Activated T-helper 1 cell treated with Interleukin-2 at 50 U/mL for 16 hours (primary cell): ENCODE measurements at places on chromosomes 1 and 21.

DNA sequence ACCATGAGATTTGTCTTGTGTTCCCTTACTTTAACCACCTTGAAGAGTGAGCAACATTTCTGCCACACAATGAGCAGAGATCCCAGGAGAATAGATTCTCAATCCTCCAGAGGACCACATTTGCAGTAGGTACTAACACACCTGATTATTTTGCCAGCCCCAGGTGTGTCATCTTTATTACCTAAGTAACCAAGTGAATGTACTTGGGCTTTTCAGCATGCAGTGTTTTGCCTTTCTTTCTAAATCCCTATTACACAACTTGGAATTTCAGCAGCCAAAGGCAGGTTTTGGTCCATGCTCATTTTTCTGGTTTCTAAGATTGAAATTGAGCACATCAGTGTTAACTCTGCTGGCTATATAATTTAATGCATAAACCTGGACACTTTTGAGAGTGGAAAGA, 43.2 kb upstream of the ST6GALNAC5 start:
- no peak for DNase-seq

- DNase-seq, result no peak
These were observed 10.7 kb downstream of the MR1 start for GRCh38 chr1:181044449-181044966.

DNA sequence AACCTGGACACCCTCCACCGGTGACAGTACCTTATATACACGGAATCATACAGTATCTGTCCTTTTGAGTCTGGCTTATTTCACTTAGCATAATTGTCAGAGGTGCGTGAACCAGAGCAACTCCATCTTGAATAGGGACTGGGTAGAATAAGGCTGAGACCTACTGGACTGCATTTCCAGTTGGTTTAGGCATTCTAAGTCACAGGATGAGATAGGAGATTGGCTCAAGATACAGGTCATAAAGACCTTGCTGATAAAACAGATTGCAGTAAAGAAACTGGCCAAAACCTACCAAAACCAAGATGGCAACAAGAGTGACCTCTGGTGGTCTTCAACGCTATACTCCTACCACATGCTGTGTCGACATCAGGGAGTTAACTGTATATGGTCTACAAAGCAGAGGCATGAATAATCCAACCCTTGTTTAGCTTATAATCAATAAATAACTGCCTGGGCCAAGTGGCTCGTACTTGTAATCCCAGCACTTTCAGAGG, 1.4 kb upstream of the FDPS start:
- DNase-seq, result no peak

DNA sequence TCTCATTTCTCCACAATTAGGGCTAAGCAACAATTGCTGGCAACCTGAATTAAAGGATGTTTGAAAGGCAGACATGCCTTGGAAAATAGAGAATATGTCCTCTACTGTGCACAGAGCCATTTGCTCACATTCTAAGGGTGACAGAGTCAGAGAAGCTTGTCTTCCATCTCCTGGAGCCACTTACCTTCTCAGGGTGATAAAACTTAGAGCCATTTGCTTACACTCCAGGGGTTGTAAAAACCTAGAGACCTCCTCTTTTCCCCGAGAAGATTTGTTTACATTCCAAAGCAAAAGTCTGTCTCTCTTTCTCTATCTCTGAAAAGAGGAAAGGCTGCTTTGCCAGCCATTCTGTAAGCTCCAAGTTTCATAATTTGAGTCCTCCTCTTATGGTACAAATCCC, 61.3 kb downstream of the LBR start:
- no peak for DNase-seq

GRCh38 chr21:43884861-43885417, 19.9 kb downstream of the AGPAT3 start:
- DNase-seq, result no peak

- no peak for DNase-seq
These were observed 3.2 kb downstream of the TMEM269 start for GRCh38 chr1:42788021-42788420.

DNA sequence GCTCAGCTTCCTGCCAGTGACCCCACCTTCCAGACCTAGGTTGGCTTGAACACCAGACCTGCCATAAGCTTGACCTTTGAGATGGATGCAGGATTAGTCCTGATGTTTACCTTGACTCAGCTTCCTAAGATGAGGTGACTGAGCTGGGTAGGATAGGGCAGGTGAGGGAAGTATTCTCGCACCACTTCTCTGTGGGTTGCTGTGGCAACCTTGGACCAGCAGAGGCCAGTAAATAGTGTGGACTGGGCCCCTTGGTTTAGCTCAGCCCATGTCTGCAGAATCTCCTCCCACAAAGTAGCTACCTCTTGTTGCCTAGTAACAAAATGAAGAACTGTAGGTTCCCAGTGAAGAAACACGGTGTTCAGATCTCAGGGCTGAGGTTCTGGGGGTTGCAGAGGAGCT, 8.4 kb downstream of the RPS6KA1 start:
- DNase-seq, result no peak

DNA sequence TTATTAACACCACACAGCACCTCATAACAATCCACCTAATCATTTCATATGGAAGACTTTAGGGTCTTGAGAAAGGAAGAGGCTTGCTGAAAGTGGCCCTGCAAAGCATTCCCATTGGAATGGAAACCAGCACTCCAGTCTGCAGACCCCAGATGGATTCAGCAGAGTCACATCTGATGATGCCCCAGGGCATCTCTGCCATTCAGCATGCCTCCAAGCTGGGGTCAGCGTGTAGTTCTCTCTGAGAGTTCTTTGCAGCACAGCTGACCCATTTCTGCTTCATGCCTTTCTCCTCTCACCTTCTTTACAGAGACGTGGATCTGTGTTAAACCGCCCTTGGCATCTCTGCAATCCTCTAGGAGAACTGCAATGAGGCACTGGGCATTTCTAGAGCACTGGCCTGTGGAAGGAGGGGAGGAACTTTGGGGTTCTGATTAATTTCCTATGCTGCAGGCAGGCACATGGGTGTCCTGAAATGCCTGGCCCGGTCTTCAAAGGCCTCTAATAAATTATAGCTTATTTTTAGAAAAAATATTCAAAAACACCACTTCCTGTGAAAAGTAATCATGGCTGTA, 2.6 kb upstream of the LUZP1 start:
- no peak for DNase-seq

- DNase-seq, result no peak
These were observed 227.1 kb downstream of the DISC1 start for GRCh38 chr1:231853588-231854207.

GRCh38 chr1:213782941-213783672, 204.7 kb upstream of the PROX1 start:
- no peak for DNase-seq

GRCh38 chr1:183872403-183872802, 67.5 kb downstream of the RGL1 start:
- no peak for DNase-seq

DNA sequence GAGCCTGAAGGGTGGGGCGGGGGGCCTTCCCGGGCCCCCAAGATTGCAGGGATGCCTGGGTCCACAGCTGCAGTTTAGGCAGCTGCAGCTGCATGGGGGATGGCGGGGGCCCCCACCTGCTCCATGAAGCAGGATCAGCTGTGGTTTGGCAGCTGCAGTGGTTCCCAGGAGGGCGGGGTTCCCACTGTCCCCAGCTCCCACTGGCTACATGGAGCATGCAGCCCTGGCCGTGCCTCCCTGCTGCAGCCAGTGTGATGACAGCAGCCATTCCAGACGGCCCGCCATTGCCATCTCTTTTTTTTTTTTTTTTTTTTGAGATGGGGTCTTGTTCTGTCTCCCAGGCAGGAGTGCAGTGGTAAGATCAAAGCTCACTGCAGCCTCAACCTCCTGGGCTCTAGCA, 992 bp upstream of the C1QA start:
- no peak for DNase-seq

GRCh38 chr1:40819101-40819500, 35.5 kb downstream of the KCNQ4 start:
- DNase-seq, result no peak

DNA sequence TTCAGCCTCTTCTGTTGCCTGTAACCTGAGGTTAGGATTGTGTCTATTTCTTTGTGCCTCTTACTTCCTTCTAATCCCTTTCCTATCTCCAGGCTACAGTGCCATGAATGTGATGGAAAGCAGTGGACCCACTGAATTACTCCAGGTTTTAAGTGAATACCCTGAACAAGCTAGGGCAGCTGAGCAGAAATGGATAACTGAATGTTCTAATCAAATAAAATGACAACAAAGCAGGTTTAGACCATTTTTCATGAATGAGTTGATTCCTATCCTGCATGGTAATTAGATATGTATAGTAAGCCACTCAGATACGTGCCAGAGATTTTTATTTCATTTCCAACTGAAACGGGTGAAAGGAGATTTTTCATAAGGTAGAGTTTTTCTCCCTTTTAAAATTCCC, 127.5 kb upstream of the ZP4 start:
- no peak for DNase-seq

DNA sequence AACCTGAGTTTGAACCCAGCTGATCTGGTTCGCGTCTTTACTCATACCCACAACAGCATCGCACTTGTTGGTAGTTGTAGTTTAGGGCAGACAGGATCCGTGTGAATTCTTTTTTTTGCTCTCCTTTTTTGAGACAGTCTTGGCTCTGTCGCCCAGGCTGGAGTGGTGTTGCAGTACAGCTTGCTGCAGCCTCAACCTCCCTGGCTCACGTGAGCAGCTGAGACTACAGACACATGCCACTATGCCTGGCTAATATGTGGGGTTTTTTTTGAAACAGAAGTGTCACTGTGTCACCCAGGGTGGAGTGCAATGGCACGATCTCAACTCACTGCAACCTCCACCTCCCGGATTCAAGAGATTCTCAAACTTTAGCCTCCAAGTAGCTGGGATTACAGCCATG, 7.9 kb downstream of the TAF13 start:
- no peak for DNase-seq

DNA sequence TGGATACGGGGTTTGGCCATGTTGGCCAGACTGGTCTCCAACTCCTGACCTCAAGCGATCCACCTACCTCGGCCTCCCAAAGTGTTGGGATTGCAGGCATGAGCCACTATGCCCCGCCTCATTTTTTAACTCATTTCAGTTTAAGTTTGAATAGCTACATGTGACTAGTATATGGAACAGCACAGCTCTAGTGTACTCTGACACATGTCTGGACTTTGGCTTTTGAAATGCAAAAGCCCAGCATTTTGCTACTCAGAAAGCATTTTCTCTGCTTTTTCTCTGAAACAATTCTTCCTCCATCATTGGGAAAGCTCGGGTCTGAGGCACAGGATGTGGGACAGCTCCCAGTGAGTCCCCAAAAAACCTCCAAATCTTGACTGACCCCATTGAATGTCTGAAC, 4.0 kb upstream of the SSR2 start:
- no peak for DNase-seq

GRCh38 chr1:75908717-75909152, 23.5 kb downstream of the ASB17 start:
- DNase-seq, result no peak

GRCh38 chr21:41684381-41685245, 82.2 kb downstream of the RIPK4 start:
- no peak for DNase-seq

- DNase-seq, result no peak
These were observed 31.5 kb downstream of the TMCO1 start for GRCh38 chr1:165737196-165737595.

- no peak for DNase-seq
These were observed at the start of gene CRABP2 for GRCh38 chr1:156705321-156705917. Gene CRABP2 (minus strand): TSS chr1:156705583. CDS start chr1:156705446, 137 bp downstream.

DNA sequence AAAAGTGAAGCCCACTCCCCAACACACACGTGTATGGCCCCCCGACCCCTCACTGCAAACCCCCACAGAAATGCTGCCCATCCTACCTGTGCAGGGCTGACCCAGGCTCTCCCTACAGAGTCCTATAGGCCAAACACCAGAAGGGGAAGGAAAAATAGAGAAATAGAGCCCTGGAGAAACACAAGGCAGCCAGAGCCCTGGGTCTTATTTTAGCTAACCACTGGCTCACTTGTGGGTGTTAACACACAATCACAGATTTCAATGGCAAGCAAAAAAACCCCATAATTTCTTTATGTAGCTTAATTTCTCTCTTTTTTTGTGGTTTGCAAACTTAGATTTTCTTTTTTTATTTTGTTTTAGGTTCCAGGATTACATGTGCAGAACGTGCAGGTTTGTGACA, 989 bp upstream of the PIGR start:
- DNase-seq, result no peak

DNA sequence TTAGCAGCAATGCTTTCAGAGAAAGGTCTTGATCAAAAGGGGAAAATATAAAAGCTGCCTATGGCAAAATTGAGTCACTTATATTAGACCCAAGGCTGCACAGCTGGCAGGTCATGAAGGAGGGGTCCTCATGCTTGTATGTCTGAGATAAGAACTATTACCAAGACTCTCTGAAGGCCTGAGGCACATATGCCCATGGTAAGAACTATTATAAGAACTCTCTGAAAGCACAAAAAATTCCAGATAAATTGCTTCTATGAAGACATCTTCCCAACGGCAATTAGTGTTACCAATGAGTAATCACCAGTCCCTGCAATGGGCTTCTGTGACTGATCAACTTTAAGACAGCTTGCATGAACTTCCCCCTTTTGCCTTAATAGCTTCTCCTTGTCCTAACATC, 42.8 kb upstream of the LRIF1 start:
- DNase-seq, result no peak

- no peak for DNase-seq
These were observed 12.9 kb upstream of the CD55 start for GRCh38 chr1:207308451-207309190.

GRCh38 chr21:44951186-44951915, 11.5 kb downstream of the SLX9 start:
- no peak for DNase-seq

DNA sequence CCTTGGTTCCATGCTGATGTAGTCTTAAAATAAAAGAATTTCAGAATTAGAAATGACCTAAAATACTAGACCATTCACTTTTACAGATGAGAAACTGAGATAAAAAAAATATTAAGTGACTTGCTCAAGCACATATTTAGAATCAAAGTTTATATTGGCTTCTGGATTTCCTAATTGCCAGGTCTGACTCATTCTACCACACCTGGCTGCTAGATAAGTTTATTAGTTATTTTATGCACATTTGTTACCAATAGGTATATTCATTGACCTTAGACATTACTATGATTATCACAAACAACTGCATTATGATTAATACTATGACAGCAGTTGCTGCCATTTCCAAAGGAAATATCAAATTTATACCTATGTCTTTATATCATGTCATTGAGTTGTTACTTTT, 497.5 kb downstream of the RWDD3 start:
- no peak for DNase-seq

- DNase-seq, result no peak
These were observed 117.0 kb downstream of the ST6GALNAC3 start for GRCh38 chr1:76191561-76191960.

GRCh38 chr1:207017615-207018559, 14.7 kb downstream of the C1orf116 start:
- DNase-seq, result no peak

- DNase-seq, result no peak
These were observed 9.8 kb downstream of the FBXO42 start for GRCh38 chr1:16342331-16343062.

- no peak for DNase-seq
These were observed 22.7 kb downstream of the KRTAP10-1 start for GRCh38 chr21:44517175-44517899.

- no peak for DNase-seq
These were observed 157.1 kb upstream of the NRIP1 start for GRCh38 chr21:15221799-15222386.
